ENCODE measurements at places on chromosomes 11 and 22.
A peak's percentile ranks its signal among the peaks of the same experiment; 100 is the strongest.

DNA sequence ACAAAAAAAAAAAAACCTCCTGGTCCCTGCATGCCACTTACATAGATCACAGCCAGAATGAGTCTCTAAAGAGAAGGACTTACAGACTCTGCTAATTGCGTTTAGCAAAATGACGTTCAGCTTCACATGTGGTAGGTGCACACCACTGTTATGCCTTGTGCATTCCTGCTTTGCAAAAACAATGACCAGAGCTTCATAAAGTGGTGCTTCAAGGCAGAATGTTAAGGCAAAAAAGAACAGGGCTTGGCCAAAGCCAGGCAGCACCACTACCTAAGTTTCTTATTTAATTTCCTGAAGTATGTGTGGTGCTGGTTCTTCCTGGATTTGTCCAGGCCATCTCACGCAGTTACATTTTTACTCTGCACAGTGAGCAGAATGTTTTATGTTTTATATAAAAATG, 85.2 kb downstream of the GALNT18 start:
- DNase-seq = no peak

- DNase-seq = peak; percentile 22
These were observed 36.4 kb downstream of the PIK3C2A start for GRCh38 chr11:17171343-17171742.

DNA sequence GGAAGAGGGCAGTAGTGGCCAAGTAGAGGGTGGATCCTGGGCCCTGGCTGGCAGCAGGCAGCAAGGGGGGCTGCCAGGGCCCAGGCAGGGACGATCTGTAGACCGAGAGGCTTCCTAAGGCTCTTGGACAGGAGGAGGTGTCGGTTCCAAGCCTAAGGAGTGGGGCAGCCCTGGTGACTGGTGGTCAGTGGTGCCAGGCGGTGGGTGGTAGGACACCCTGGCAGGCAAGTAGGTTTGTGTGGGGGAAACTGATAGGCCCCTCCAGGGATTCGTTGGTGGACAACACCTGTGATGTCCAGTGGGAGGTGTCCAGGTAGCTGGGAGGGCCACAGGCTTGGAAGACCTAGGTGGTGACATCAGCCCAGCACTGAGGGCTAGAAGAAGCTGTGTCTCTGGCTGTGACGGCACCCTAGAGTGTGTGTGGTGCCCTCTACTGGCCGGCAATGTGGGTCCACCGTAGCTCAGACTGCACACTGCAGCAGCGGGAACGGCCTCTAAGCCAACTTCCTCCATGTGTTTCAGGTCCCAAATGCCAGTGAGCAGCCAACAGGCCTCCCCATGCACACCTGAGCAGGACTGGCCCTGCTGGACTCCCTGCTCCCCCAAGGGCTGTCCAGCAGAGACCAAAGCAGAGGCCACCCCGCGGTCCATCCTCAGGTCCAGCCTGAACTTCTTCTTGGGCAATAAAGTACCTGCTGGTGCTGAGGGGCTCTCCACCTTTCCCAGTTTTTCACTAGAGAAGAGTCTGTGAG, 9.4 kb upstream of the SAMM50 start:
- DNase-seq = peak; percentile 44

DNA sequence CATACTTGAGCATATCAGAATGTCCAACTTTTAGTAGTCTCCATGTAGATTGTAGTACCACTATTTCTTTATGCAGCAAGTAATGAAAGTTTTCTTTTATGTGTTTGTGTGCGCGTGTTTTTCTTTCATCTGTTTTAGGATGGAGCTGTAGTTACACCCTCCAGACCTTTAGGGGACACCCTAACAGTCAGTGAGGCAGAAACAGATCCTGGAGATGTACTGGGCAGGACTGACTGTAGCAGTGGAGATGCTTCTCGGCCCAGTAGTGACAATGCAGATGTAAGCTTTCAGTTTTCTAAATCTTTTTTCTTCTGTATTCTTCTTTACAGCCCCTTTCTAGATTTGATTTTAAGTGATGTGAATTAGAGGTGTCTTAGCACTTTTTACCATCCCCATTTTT, 79.9 kb upstream of the GRIK4 start:
- no peak for DNase-seq

- no peak for DNase-seq
These were observed 53.2 kb upstream of the SHANK2 start for GRCh38 chr11:71305451-71306125.

- DNase-seq = no peak
These were observed 22.2 kb downstream of the SGSM3 start for GRCh38 chr22:40392618-40393017.

GRCh38 chr11:126892756-126893155, 107.8 kb downstream of the KIRREL3 start:
- no peak for DNase-seq

DNA sequence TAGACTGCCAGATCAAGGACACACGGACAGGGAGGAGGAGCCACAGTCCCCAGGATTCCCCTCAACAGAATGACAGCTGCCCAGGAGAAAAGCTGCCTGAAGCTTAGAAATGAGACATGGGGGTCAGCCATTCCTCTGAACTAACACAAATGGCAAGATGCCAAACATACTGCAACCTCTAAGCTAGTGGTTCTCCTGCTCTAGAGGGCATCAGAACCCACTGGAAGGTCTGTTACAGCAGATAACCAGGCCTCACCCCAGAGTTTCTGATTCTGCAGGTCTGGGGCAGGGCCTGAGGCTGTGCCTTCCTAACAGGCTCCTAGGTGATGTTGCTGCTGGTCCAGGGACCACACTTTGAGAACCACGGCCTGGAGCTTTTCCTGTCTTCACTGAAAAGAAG, 28.6 kb upstream of the BID start:
- no peak for DNase-seq

DNA sequence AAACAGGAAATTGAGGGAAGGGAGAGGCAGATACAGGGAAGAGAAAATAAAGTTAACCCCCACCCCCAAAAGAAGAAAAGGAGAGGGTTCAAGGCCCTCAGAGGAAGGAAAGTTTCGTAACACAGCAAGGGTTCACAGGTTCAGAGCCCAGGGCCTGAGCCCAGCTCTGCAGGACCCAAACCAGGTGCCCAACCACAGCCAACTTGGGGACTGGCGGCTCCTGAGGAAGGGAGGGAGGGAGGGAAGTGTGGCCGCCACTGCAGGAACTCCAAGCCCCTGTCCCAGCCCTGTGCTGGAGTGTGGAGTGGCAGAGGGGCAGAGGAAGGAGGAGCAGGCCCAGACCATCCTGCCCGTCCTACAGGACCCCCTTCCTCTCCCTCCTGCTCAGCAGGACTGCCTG, 59.2 kb downstream of the ELFN2 start:
- DNase-seq = no peak

- no peak for DNase-seq
These were observed 10.7 kb upstream of the SESN3 start for GRCh38 chr11:95241681-95242081.

- no peak for DNase-seq
These were observed 32.8 kb downstream of the RRM1 start for GRCh38 chr11:4127357-4127756.

GRCh38 chr22:25488244-25489020, 76.0 kb upstream of the GRK3 start:
- DNase-seq = peak; percentile 92

- DNase-seq = no peak
These were observed 80.8 kb downstream of the ALX4 start for GRCh38 chr11:44229098-44229497.

- peak; percentile 37 for DNase-seq
These were observed 4.8 kb downstream of the GVQW3 start for GRCh38 chr11:76385903-76386302.

- DNase-seq = peak; percentile 91
These were observed 90.9 kb upstream of the CRTAM start for GRCh38 chr11:122747351-122747781.

- DNase-seq = no peak
These were observed 10.2 kb downstream of the RAPSN start for GRCh38 chr11:47438721-47439120.

DNA sequence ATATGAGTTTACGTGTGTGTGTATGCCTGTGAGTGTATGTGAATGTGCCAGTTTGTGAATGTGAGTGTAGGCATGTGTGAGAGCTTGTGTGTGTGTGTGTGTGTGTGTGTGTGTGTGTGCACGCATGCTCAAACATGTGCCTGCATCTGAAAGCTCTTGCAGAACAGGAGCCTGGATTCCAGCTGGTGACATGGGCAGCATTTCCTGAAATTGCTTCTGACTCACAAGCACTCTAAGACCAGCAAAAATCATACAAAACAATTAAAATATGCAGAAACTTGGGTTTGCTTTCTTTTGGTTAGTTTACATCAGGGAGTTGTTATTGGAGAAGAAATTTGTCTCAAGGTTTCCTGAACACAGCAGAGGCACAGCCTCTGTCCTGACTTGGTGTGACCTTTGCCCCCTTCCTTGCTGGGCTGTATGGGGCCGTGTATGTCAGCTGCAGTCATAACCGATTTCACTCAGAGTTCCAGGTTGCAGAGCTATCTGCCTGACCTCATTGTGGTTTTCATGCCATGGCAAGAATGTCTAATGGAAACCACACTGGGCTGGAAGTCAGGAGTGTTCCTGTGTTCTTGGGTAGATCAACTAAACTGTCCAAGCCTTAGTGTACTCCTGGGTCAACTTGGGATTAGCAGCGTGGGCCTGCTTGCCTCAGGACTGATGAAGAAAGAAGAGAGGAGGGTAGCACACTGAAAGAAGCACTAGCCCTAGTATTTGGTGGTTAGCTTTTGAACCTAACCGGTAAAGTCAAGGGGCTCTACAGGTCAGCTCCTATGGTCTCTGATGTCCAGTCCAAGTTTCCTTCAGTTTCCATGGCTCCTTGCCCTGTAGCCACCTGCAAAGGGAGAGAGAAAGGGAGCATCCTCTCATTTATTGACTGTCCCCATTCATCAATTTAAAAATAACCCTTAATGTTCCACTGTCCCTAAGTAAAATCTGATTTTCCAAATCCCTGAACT, 143.7 kb downstream of the SNX19 start:
- DNase-seq = peak; percentile 97

DNA sequence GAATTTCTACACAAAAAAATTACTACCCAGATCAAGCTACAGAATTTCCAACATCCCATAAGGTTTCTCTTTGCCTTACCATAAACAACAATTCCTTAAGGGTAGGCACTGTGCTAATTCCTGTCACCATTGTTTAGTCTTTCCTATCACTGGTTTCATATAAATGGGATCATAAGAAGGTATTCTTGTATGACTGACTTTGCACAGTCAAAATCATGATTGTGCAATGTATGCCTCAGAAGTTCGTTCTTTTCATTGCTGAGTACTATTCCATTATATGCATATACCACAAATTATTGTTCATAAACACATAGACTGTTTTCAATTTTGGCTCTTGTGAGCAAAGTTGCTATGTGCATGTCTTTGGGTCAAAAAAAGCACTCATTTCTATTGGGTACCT, 611.6 kb upstream of the CADM1 start:
- DNase-seq = no peak

DNA sequence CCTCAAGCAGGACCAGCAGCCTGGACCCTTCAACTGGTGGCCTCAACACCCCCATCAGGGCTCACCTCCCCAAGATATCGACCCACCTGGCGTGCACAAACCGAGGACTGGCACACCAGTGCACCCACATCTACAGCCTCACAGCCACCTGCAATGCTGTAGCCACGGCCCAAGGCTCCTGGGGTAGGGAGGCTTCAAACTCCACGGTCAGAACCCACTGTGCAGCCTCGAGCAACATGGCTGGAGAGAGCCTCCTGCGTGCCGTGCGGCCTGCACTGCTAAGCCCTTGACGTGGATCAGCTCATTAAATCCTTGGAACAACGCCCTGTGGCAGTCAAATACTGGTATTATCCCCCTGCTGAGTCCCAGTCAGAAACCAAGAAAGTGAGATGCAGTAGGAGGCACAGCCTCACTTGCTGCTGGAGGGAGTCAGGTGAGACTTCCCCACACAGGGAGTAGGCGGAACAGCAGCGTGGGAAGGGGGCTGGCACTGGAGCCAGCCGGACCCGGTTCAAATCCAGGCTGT, 4.6 kb downstream of the CARD10 start:
- DNase-seq = no peak

DNA sequence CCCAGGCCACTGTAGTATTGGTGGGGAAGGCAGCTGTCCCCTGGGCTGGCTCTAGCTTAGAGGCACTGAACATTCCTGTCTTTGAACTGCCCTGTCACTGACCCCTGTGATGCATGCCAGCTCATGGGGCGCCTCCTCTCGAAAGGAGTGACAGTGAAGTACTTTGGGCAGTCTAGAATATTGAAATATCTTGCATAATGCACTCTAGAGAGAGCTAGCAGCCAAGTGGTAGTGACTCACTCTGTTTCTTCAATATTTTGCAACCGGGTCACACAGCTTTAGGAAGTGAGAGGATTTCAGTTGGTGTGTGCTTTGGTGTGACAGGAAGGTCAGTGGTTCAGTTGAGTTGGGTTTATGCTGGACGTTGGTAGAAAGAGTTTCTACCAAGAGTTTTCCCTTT, 35.5 kb upstream of the ST14 start:
- peak; percentile 78 for DNase-seq

- DNase-seq = no peak
These were observed 88.3 kb downstream of the AMOTL1 start for GRCh38 chr11:94856443-94856842.

DNA sequence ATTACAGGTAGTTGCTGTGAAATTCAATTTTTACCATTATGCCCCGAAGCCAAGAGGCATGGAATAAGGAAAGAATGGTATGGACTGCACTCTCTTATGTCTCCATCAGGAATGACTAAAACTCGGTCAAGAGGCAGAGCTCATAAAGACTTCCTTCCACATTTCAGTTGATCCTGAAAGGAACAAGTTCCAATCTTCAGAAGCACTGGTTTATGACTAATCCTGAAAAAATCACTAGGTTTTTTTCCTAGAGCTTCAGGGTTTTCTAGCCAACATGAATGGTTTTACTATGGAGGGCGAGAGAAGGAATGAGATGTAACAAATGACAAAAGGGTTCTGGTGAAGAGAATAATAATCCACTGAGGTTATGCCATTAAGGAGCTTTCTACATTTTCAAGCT, 832.2 kb downstream of the NTM start:
- peak; percentile 62 for DNase-seq

- DNase-seq = no peak
These were observed 24.7 kb downstream of the MACROD1 start for GRCh38 chr11:64141081-64141783.

GRCh38 chr11:22666688-22667439, 453 bp downstream of the GAS2 start:
- peak; percentile 27 for DNase-seq

GRCh38 chr11:39432929-39433328, 2026.5 kb downstream of the LRRC4C start:
- no peak for DNase-seq

DNA sequence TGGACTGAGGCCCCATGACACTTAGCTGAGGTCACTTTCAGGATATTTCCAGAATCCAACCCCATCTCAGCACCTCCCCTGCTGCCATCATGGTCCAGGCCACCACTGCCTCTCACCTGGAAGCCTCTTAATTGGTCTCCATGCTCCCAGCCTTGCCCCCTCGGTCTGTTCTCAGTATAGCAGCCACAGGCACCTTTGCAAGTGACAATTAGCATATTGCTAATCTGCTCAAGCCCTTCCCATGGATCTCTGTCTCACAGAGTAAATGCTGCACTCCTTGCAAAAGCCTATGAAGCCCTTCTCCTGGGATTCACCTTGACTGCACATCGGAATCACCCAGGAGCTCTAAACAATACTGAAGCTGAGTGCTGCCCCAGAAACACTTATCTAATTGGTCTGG, 93.5 kb upstream of the CSNK2A3 start:
- DNase-seq = no peak

GRCh38 chr22:50522208-50522805, 3.1 kb downstream of the SCO2 start:
- DNase-seq = no peak
